ENCODE measurements at places on chromosomes 16 and 17.
A peak's percentile ranks its signal among the peaks of the same experiment; 100 is the strongest.

GRCh38 chr16:55671974-55672280 lies 16.1 kb downstream of the SLC6A2 start:
- no peak for DNase-seq

GRCh38 chr16:359067-359763 lies 6.7 kb upstream of the AXIN1 start:
- DNase-seq: no peak

DNA sequence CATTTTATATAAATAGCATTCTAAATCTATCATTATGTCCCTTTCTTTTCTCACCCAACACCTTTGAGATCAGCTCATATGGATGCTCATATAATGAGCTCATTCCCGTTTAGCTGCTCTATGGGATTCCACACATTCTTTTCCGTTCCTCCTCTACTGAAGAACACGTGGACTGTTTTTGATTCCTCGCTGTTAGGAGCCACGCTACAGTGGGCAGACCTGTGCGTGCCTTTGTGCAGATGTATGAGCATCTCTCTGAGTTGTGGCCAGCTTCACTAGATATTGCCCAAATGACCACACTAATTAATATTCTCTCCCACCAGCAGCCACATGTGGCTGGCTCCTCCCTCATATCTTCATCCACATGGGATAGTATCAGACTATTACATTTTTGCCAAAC lies 6.0 kb upstream of the TNFRSF13B start:
- DNase-seq: no peak

- DNase-seq: no peak
Observed at GRCh38 chr17:70288540-70289290, 119.4 kb downstream of the KCNJ2 start.

- peak; percentile 53 for DNase-seq
Observed at GRCh38 chr17:15260376-15261257, 4.5 kb downstream of the PMP22 start.

GRCh38 chr16:64659866-64660265 lies 462.0 kb downstream of the CDH11 start:
- no peak for DNase-seq

- no peak for DNase-seq
Observed at GRCh38 chr16:48591976-48592375, 18.0 kb downstream of the N4BP1 start.

- DNase-seq: no peak
Observed at GRCh38 chr16:57740423-57741071, 5.0 kb downstream of the KATNB1 start.

GRCh38 chr16:66603537-66604375 lies 748 bp upstream of the CMTM3 start:
- DNase-seq: no peak

DNA sequence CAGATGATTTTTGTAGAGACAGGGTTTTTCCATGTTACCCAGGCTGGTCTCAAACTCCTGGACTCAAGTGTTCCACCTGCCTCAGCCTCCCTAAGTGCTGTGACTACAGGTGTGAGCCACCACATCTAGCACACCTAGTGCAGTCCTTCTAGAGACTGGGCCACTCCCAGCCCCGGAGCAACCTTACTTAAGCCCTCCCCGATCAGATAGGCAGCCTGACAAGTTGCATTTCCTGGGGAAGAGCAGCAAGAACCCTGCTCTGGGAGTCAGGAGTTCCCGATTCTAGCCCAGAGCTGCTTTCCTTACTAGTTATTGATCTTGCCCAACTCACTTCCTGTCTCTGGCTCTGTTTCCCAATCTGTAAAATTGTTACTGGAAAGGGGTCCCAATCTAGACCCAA lies 7.0 kb upstream of the NAGLU start:
- no peak for DNase-seq

- DNase-seq: no peak
Observed at GRCh38 chr16:46857368-46857945, 26.5 kb upstream of the C16orf87 start.

DNA sequence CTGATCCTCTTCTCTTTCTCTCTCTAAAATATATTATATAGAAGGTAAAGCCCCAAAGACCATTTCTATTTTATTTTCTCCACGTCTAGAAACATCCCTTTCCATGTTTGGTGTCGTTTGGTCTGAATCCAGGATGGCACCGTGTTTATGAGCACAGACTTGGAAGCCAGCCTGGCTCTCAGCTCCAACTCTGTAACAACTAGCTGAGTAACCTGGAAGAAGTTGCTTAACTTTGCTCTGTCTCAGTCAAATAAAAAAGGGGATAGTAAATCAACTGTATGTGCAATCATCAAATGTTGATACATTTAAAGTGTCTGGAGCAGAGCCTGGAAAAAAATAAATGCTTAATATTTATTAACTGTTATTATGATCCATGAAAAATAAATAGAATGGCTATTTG lies 249.8 kb upstream of the MAF start:
- DNase-seq: no peak

- DNase-seq: no peak
Observed at GRCh38 chr16:23207485-23207884, 24.9 kb downstream of the SCNN1G start.

- peak; percentile 82 for DNase-seq
Observed at GRCh38 chr17:41648411-41649195, 24.2 kb upstream of the KRT17 start.

GRCh38 chr16:49980166-49980565 lies 44.9 kb upstream of the CNEP1R1 start:
- no peak for DNase-seq

- no peak for DNase-seq
Observed at GRCh38 chr17:51245535-51245934, 14.3 kb downstream of the MBTD1 start.

DNA sequence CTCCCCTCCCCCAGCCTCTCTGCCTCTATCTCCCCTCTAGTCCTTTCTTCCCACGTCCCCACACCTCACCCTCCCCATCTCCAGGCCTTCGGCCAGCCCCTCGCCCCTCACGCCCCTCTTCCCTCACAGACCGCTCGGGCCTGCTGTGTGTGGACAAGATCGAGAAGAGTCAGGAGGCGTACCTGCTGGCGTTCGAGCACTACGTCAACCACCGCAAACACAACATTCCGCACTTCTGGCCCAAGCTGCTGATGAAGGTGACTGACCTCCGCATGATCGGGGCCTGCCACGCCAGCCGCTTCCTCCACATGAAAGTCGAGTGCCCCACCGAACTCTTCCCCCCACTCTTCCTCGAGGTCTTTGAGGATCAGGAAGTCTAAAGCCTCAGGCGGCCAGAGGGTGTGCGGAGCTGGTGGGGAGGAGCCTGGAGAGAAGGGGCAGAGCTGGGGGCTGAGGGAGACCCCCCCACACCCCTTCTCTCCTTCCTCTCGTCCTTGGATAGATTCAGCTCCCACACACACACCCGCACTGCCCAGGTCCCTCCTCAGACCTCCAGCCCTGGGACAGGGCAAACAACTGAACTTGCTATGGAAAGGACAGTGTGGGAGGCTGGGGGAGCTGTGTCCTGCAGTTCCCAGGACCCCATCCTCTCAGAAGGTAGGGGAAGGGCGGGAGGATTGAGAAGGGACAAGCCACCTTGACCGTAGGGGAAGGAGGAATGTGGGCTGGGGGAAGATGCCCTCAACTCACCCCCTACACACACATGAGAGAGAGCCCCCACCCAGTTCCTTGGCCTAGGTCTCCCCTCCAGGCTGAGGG lies 11.1 kb downstream of the NR1D1 start:
- DNase-seq: no peak

DNA sequence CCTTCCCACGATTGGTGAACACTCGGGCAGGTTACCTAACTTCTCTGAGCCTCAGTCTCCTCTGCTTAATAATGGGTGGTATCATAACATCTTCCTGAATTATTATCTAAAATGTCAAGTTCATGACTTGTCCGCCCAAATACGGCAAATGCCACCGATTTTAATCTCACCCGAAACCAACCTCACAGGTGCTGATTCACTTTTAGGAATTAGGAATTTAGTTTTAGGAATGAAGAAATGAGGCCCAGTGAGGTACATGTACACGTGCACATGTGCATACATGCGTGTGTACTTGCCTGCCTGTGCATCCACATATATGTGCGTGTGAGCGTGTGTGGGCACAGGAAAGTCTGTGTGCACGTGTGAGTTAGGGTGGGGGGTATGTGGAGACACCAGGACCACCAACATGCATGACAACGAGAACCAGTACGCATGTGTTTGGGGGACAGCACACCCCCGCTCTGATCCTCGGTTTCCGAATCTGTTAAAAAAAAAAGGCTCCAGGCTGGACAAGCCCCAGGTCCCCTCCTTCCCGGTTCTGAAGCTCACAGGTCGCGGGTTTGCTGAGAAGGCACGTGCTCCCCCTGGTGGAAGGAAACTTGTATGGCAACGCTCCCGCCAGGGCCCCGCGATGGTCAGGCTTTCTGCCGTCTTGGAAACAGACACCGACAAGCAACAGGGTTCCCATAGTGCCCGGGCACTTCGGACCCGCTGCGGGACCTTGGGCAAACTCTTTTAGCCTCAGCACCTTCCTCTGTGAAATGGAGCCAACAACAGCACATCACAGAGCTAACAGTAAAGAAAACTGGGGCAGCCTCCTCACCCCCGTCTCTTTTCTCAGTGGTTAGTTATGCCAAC lies 219.2 kb downstream of the RBFOX3 start:
- peak; percentile 76 for DNase-seq

Data from germinal center (tissue), 1 donor.